NCI-H1436 (cell line): ENCODE measurements at places on chromosomes 3 and 15.

- DNase-seq, result no peak
Measured at GRCh38 chr3:76685858-76686257, 354.0 kb upstream of the ROBO2 start.

- no peak for DNase-seq
Measured at GRCh38 chr3:5663601-5664000, 476.1 kb downstream of the EDEM1 start.

GRCh38 chr3:124425972-124426371 is 304.3 kb upstream of the UMPS start:
- no peak for DNase-seq

DNA sequence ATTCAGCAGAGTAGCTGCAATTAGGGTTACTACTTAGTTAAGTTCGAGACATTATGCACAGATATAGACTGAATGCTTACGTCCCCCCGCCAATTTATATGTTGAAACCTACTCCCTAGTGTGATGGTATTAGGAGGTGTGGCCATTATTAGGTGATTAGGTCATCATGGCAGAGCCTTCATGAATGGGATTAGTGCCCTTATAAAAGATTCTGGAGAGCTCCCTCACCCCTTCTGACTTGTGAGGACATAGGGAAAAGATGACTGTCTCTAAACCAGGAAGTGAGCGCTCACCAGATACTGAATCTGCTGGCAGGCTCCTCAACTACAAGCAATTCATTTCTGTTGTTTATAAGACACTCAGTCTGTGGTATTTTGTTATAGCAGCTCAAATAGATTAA is 25.6 kb upstream of the TEX9 start:
- DNase-seq, result no peak

DNA sequence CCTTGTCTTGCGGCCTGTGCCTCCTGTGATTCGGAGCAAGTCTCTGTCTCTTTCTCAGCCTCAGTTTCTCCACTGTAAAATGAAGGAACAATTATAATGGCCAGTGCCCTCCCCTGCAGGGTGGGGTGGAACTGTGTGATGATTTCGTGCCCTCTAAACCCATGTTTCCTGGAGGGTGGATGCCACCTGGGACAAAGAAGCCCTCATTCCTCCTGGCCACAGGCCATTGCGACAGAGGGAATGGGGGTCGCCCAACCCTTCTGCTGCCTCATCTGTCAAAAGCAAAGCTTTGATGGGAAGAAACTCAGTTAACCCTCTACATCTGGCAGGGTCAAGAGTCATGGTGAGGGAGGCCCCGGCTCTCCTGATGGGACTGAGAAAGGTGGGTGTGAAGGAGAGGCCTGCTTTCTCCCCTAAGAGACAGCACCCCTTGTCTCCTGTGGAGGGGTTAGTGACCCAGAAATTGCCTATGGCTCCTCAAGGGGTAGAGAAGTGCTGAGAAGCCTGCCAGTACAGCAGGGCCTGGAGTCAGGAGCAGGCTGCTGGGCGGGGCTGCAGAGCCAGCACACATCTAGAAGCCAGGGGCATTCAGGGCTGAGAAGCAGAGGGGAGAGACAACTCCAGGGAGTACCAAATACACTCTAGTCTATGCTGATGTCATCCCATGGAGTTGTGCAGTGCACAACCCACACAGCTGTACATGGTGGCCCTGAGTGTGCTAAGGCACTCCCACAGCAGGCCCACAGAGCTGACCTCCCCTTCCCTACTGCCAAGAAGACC is 61.0 kb downstream of the PLXNA1 start:
- DNase-seq, result no peak
